Ecto neural progenitor cell (in vitro differentiated cells): ENCODE measurements at places on chromosomes 2 and 18.

- DNase-seq: no peak
Observed at GRCh38 chr2:220936641-220937197, 635.4 kb downstream of the EPHA4 start.

- DNase-seq: no peak
Observed at GRCh38 chr2:47043142-47043890, 111.8 kb downstream of the STPG4 start.

DNA sequence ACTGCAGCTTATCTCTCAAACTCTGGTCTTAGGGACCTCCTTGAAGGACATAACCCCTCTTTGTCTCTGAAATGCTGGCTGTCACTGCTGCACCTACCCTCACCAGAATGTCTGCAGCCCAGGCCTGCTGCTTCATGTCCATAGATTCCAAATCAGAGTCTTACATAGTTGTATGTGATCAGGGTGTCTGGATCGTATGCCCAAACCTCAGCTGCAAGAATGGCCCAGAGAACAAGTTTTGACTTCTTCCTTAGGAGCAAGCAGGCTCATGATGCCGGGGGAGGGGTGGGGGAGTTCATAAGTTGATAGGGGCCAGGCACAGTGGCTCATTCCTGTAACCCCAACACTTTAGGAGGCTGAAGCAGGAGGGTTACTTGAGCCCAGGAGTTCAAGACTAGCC lies 55.8 kb upstream of the RMDN2 start:
- no peak for DNase-seq

DNA sequence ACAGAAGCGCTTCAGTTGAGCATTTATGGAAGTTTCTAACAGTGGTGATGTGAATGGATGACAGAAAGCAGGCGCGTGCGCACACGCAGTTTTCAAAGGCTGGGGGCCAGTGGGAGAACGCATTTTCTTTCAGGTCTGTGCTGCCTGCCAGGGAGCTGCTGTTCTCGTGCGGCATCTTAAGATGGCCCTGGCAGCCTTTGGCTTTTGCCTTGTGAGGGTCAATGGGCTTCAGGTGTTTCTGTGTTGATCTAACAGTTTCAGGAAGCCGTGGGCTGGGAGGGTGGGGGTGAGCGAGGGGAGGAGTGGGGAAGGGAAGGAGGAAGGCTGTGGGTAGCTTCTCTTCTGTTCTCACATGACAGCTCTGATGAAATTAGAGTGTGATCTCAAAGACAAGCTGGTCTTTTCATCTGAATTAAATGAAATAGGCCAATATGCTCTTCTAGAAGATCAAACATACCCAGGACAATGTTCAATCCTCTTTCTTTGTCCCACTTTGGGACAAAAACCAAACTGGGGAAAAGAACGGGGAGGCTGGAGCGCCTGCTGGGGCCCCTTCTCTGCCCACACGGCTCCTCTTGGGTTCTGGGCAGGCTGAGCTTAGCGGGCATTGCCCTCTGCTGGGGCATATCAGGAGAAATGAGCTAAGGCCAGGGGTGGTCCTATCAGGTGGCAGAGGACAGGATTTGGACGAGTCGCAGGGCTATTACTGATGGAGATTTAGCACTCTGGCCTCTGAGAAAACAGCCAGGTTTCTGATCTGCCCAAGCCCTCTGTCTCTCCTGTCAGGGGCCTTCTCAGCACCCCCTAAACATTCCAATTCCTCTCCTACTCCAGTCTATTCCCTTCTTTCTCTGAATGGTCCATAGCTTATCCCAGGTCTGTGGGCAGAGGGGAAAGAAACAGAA lies 126.2 kb upstream of the LGALSL start:
- no peak for DNase-seq

DNA sequence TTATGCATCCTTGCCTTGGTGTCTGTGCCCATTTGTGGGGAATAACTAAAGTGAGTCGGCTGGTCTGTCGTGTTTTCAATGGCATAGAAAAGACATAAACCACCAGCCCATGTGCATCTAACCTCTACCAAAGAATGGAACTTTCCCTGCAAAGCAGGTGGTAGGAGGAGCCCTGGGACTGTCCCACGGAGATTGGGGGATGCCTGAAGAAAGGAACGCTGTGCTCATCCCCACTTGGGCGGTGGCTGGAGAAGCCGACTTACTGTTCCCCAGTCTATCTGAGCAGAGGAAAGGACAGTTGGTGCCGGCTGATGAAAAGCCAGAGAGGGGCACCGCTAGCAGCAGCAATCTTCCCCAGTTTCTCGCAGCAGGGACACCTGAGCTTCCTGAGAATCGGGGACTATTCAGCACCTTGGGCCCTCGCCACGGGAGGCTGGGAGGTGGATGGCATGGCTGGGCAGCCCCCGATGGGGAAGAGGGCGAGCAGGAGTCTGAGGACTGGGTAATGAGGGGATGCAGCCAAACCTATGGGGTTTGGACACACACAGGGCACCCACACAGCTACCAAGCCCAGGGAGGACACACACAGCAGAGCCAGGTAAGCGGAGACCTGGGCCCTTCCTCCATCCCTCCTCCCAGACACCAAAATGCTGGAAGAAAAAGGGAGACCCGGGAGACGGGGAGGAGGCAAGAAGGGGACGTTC lies 53.7 kb upstream of the AGAP1 start:
- DNase-seq: no peak

GRCh38 chr2:126368758-126369157 lies 287.2 kb upstream of the GYPC start:
- DNase-seq: no peak

- no peak for DNase-seq
Observed at GRCh38 chr18:55097456-55098170, 138.4 kb upstream of the CCDC68 start.

- no peak for DNase-seq
Observed at GRCh38 chr2:220961143-220961860, 610.8 kb downstream of the EPHA4 start.

GRCh38 chr2:108923736-108924579 lies 65.1 kb downstream of the EDAR start:
- peak; percentile 43 for DNase-seq

DNA sequence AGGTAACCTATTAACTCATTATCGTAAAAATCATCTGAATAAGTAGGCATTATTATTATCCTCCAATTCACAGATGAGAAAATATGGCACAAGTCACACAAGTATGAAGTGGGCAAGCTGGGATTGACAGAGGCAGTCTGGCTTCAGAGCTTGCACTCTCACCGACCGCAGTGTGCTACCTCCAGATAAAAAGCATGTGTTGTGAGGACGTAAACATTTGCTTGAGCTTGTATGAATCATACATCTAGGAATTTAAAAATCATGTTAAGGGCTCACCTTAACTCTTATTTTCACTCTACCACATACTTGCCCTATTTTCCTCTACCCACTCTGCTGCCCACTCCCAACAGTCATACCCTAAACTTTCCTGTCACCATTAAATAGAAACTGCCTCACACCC lies 65.3 kb upstream of the AMMECR1L start:
- no peak for DNase-seq

- DNase-seq: no peak
Observed at GRCh38 chr2:2926009-2926857, 451.4 kb downstream of the EIPR1 start.

GRCh38 chr18:65762556-65762955 lies 11.7 kb downstream of the CDH7 start:
- DNase-seq: no peak

DNA sequence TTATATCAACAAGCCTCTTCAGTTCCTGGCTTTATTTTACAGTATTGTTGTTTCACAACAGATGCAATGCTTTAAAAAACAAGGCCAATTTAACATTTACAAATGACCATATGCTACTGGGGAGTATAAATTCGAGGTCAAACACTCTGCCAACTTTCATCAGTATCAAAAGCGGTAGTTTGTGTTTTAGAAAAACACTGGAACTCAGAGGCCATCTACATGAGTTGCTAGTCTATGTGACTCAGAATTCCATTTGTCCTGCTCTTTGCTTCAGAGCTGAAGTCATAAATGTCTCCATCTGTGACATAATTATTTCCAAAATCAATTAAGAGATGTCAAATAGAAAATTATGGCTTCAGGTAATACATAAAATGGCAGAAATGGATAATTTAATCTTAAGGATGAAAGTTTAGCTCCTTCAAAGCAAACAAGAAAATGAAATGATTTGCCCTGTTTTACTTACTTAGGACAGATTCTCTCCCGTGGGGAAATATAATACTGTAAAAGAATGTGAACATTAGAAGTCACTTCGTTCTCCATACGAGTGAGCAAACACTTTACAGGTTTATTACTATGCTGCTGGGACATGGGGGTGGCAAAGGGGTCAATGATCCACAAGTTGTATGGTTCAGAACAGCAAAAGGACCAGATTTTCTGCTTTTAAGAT lies 3.7 kb downstream of the MEX3C start:
- DNase-seq: no peak

DNA sequence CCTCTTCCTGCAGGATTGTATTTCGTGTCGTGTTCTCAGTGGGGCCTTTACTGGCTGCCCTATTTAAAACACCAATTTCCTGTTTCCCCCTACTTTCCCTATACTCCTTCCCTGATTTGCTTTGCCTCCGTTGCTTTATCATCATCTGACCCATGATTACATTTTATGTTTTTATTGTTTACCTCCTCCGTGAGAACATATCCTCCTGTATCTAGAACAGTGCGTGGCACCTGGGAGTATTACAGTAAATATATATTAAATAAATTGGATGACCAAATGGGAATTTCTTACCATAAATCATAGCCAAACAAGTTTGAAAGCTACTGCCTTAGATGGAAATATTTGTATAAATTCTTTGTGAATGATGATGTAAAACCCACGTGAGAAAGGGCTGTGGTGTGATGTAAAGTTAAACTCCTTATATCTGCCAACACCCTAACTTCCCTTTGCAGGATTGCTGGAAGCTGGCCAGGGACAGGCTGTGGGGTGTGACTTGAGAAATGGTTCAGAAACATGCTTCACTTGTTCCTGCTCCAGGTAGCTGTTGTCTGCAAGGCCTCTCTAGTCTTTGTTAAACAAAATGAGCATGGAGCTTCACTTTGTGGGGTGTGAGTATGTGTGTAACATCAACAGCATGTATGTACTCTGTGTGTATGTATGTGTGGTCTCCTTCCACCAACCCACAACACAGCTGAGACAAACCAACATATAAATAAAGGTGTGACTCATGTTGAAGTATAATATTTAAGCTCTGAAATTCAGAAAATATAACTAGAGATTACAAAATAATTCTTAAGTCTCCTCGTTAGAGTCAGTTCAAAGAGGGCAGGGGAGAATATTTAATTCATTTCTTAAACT lies 40.3 kb downstream of the LHCGR start:
- DNase-seq: no peak

DNA sequence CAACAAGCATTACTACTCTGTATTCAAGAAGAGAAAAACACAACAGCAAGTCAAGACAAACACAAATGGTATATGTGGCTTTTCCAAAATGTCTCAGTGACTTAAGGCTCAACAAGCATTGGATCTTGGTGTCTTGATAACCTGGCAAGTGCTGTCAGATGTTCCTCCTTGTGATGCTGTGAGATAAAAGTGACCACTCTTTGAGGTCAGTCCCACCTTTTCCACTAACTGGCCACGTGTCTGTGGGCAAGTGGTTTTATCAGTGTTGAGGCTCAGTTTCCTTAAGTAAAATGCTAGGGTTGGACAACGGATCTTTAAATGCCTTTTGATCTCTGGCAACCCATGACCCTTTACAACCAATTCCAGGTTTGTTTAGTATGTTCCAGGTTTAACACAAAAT lies 98.7 kb downstream of the BCL2 start:
- no peak for DNase-seq

DNA sequence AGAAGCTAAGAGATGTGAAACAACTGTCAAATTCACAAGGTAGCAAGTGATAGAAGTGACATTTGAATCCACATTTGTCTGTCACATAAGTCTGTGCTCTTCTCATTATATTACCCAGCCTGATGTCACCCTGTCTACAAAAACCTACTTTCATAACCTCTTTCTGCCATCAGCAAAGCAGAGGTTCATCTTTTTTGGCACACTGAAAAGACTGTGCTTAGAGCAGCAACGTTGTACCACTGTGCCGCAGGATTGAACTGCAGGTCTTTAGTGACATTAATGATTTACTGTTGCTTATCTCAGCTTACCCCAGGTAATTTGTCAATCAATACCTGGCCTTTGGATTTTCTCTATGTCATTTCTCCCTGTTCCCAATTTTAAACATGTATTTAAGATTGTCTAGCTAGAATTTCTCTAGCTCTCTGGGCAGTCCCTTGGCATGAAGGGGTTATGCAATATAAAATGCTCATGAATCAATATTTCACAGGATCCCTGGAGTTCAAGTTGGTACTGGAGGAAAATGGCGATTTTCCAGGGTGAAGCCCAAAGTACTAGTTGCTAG lies 31.4 kb upstream of the TDRD15 start:
- no peak for DNase-seq

DNA sequence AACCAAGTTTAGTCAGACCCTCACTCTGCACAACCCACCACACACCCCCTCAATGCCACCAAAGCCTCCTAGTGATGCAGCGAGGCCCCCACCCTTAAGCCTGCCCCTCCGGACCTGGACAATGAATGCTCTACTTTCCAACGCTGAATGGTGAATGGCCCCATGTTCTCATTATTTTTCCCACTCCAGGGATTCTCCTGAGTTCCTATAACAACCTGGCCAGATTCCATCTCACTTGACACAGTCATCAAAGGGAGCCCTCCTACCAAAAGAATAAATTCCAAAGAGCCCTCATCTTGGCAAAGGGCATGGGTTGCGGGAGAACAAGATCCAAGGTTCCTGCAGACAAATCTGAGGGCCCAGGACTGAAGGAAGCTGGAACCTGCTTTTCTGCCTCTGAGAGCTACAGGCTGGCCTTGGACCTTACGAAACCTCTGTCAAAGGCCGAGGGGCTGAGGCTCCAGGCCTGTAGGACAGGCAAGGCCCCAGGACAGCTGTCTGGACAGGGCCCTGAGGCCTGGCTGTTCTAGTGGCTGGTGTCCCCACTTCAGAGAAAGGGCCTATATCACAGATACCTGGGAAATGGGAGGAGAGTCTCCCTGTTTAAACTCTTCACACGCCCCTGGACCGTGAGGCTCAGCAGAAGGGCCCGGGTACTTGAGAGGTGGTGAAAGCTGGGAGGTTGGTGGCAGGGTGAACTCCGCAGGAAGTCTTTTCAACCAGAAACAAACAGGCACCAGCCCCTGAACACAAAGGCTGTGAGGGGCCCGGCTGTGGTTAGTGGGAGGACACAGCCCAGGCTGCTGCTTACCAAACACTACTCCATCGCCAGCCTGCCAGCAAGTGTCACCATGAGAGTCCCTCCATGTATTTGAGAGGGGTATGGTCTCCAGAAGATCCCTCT lies 27.3 kb downstream of the SFXN5 start:
- DNase-seq: no peak

GRCh38 chr2:191066197-191066918 lies 52.4 kb upstream of the STAT1 start:
- no peak for DNase-seq
